ENCODE measurements at places on chromosomes 5 and 9.

DNA sequence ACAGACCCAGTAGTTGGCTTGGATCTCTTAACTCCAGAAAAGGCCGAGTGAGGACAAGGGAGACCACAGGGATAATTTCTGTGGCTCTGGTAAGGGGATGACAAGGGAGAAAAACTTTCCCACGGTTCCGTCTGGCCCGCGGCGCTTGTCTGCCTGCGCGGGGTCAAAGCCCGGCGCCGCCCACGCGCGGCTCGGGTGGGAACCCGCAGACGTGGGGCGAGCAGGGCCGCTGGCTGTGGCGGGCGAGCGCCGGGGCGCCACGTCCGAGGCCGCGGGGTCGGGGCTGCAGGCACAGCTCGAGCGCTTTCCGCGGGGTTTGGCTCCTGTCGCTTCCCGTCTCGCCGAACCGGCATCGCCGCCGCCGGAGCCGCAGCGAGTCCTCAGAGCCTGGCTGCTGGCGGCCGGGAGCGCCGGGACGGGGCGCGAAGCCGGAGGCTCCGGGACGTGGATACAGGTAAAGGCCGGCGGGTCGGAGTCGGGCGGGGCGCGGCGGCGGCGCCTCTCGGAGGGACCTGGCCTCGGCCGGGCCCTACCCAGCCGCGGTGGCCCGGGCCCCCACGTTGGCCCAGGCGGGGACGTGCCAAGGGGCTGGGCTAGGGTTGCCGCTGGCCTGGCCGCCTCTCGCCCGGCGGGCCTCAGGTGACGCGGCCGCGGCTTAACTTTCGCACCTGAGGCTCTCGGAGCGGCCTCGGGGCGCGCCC is at the start of gene RNF180:
Gene RNF180, plus strand, starts transcription at position 344 of the 701 bp plus-strand sequence. CDS start 34,965 bp downstream, outside the sequence.
- DNase-seq: no peak

DNA sequence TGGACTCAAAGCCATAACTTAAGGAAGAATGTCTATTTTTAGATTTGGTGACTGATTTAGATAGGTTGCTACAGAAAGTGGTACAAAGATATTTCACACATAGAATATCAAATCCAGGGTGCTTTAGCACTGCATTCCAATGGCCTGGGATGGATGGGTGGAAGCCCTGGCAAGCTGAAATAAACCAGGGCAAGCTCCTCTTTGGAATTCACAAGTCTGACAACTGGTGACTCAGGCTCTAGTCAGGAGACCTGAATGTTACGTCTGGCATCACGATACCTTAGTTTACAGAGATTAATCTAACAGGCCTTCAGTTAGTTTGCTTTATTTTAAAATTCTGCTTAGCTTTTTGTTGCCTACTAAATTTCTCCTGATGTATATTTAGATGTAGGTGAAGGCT is 144.0 kb downstream of the TMC1 start:
- no peak for DNase-seq

DNA sequence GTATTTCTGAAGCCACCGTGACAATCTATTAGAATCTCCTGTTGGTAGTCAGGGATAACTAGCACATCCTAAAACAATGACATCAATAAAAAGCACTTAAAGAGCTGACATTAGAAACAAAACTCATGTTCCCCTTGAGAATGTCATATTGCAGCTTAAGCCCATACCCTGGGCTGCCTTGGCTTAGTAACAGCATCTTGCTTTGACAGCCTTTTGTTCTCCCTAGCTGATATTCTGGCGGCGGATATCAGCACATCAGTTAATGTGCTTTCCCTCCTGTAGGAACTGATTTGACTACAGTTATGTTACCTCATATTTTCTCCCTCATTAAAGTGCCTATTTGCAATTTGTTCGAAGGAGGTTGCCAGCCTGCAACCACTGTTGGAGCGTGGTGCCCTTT is 214.1 kb downstream of the CD180 start:
- DNase-seq: no peak

DNA sequence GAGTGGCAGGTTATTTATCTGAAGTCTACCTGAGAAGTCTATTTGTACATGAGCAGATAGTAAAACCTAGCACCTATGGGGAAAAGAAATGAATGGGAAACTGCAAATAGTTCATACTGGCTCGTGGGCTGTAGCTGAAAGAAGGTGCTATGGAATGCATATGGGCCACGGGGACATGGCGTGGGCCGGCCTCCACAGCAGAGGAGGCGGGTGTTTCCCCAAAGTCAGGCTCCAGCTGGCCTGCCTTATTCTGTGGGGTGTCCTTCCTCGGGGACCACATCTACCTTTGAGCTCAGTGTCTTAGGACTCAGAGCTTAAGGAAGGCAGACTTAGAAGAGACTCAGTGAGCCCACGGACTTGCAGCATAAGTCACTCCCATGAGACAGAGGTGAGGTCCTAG is 350.5 kb upstream of the PANK3 start:
- DNase-seq: no peak

- no peak for DNase-seq
Observed at GRCh38 chr5:17216176-17216973, 1.1 kb upstream of the BASP1 start.

GRCh38 chr9:134498814-134499166 is 142.8 kb upstream of the COL5A1 start:
- no peak for DNase-seq

- DNase-seq: no peak
Observed at GRCh38 chr9:12790001-12790400, 15.2 kb downstream of the LURAP1L start.

All from cortex of kidney (tissue), 1 donor.